ENCODE measurements at places on chromosomes 6 and 20.

DNA sequence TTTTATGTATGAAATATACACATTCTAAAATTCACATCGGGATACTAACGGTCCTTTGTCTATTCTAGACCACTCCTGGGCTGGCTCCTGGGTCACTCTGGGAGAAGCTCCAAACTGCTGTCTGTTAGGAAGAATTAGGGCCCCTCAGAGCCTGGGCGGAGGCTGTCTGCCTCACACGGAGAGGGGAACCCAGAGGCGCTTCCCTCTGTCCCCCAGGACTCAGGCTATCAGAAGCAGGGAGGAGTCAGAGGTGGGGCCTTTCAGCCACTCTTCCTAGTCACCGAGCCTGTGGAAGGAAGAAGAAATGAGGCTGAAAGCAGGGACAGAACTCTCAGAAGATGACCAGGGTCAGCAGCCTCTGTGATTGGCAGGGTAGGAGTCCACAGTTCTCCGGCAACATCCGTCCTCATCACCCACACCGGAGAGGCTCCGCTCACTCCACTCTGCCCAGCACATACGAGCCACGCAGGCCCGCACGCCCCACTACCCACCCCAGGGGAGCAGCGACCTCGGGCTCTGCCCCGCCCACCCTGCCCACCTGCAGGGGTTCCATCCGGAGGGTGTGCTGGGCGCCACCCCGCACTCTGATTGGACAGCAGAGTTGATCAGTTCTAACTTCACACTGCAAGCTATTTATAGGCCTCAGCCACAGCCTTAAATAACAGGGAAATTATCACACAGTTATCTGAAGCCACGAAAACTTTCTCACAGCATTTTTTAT, 182.1 kb upstream of the AFDN start:
- no peak for DNase-seq

- DNase-seq: no peak
Measured at GRCh38 chr6:144416773-144417172, 131.6 kb downstream of the UTRN start.

DNA sequence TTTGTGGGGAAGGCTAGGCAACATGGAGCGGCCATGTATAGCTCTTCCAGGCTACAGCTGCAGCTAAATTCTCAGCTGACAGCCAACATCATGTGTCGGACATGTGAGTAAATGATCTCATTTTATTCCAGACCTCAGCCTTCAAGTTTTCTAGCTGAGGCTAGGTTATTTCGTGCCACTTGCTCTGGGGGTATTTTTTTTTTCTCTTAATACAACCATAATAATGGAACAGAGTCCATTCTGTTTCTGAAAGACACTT, 573.5 kb downstream of the CD109 start:
- DNase-seq: no peak

DNA sequence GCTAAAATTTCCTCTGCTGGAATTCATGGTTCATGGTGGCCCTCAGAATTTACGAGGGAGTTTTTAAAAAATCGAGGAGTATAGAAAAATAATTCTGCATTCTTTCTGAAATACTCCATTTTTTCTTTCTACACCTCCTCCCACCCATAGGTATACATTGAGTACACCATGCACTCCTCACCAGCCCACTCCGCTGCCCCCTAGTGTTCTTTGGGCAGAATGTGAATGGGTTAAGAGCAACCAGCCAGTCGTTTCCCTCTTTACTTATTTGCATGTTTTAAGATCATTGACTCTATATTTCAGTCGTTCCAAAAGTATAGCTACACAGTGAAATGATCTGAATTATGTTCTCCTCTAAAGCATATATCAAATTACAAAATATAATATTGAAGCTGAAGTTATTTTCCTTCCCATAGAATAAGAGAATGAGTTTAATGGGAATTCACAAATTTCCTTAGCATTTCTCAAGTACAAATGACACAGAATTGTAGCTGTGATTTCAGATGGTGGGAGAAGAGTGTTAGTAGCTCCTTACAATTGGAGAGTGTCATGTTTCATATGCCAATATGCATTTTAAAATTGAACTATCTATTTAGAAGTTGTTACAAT, 977.7 kb upstream of the SLC35B3 start:
- DNase-seq: no peak

- no peak for DNase-seq
Measured at GRCh38 chr6:123541462-123541861, 95.3 kb downstream of the TRDN start.

DNA sequence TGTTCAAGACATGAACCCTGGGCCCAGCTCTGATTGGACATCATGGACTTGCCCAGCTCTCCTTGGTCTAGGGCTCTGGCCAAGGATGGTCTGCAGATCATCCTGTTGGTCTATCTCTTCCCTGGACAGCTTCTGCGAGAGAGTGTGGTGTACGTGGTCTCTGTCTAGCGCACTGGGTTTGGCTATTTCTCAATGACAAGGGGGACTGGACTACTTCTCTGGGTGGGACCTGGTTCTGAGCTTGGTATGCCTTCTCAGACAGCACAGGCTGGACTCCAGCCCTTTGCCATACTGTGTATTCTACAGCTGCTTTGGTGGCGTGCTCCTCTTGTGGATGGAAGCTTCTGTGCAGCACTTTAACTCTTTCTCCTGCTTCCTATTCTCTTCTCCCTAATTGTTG, 8.5 kb upstream of the RAET1E start:
- DNase-seq: no peak

GRCh38 chr6:1124885-1125284, 187.0 kb upstream of the FOXQ1 start:
- no peak for DNase-seq

GRCh38 chr20:16537918-16538317, 35.3 kb downstream of the KIF16B start:
- no peak for DNase-seq

GRCh38 chr20:15248618-15249395, 911.4 kb upstream of the FLRT3 start:
- DNase-seq: no peak

DNA sequence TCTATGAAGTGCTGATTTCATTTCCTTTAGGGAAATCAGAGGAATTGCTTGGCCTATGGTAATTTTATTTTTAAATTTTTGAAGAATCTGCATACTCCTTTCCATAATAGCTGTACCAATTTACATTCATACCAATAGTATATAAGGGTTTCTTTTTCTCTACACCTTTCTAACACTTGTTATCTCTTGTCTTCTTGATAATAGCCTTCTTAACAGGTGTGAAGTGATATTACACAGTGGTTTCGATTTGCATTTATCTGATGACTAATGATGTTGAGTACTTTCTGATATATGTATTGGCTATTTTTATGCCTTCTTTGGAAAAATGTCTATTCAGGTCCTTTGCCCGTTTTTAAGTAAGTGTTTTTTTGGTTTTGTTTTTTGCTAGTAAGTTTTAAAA, 40.8 kb downstream of the SMAP1 start:
- DNase-seq: no peak

- no peak for DNase-seq
Measured at GRCh38 chr6:150547502-150548222, 52.0 kb upstream of the PLEKHG1 start.

DNA sequence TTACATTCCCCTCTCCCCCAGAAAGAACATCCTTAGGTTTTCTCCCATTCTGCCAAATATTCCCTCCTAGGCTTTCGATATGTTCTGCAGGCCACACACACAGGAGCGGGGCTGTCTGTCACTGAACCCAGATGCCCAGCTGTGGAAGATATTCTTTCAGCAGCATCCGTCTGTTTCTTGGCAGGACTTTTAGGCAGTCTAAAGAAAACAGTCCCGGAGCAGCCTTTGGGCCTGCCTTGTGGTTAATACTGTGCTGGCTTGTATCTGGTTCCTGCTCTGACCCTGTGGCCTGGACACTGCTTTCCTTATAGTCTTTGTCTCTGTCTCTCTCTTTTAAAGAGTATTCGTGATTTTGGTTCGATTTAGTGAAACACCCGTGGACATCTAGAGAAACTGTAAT, 94.6 kb upstream of the SUPT3H start:
- DNase-seq: no peak

DNA sequence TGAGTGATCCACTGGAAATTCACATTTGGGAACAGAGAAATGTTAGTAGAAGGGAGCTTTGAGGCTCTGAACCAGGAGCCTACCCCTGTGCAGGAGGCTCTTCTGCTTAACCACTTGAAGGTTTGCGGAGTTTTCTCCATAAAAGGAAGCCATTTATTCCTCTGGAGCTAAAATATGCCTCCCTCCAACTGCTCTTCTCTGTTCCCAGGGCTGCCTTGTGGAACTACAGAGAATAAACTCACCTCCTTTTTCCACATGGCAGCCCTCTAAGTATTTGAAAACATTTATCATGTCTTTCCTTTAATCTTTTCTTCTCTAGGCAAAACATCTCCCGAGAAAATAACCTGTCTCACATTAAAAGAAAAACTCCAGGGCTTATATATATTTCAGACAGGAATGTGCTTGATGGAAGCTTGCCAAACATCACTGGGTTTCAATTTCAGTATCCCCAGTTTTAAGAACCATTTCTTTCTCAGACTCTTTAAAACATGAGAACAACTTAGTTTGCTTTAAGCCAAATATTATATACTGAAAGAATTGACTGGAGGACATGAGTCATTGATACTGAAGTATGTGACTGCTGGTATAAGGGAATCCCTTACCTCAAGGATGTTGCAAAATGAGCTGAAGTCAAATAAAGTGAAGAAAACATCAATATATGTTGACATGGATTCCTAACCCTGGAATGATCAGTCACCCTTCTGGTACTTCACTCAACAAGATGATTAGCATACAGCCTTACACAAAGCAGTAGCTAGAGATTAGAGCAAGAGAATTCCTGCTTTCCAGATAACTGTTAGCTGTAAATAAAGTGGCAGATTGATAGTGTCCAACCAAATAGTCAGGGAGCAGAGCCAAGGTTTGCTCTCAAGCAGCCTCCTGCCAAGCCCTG, 74.0 kb downstream of the ZBTB2 start:
- no peak for DNase-seq

DNA sequence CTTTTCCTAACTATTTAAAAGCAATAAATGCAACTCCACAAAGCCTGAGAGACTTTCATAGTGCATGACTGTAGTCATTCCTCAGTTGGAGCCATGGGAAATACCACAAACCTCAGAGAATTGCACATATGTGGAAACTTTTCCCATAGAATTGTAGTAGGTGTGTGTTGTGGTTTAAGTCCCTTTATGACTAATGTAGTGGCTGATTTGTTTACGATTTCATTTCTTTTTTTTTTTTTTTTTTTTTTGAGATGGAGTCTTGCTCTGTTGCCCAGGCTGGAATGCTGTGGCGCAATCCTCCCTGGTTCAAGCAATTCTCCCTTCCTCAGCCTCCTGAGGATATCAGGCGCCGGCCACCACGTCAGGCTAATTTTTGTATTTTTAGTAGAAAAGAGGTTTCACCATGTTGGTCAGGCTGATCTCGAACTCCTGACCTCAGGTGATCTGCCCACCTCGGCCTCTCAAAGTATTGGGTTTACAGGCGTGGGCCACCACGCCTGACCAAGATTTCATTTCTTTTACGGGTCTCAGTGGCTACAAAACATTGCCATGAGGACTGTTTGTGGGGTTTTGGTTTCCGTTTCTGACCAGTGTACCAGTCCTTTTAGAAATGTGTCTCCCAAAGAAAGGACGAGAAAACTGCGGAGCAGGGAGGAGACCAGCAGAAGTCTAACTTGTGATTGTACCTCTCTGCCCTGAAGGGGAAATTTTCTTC, 212.1 kb upstream of the MARCKS start:
- no peak for DNase-seq

DNA sequence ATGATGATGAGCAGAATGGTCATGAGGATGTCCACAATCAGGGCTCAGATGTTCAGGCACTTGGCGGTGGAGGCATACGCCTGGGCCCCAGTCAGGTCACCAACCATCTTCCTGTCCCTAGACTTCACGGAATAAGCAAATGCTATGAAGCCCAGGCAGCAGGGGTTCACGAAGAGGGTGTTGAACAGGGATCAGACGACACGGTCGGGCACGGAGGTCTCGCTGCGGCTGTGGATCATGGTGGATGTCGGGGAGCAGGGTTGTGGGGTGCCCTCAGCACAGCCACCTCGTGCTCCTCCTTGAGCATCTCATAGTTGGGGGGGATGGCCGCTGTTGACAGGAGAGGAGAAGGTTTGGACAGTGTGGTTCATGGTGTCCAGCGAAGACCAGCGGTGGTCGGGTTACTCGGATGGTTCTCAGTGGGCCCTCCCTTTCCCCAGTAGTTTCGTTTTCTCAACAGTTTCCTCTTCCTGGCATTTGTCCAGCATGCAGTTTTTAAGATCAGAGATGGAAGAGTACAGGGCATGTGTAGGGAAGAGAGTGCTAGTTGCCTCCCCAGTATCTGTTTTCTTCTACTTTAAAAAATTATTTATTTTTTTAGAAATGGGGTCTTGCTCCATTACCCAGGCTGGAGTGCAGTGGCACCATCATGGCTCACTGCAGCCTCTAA, 20.3 kb upstream of the SPDEF start:
- no peak for DNase-seq
